Central memory CD8-positive, alpha-beta T cell (primary cell): ENCODE measurements at places on chromosomes 2 and 18.

DNA sequence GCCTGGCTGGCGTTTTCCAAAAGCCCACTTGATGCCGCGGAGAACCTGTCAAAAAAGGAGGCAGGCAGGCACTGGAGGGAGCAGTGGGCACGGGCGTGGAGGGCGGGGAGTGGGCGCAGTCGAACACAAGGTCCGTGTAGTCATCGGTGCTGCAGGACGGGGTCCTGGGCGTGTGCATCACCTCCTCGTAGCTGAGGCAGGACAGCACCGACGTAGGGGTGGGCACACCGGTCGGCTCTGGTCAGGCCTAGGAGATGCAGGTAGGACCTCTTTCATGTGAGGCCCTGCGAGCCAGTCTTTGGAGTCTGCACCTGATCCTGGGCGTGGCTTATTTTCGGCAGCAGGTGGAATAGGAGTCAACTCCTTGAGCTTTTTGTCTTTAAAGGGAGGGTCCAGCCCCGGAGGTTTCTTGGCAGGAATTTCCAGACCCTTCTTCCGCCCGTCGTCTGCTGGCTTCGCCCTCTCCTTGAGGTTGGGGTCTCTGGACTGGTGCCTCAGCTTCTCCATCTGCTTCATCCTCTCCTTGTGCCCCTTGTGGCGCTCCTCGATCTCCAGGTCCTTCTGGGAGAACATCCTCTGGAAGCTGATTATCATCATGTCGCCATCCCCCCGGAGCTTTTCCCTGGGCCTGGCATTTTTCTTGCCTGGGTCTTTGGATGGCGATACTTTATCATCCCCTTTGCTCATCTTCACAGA is 892.5 kb upstream of the LRRTM1 start:
- DNase-seq, result no peak

DNA sequence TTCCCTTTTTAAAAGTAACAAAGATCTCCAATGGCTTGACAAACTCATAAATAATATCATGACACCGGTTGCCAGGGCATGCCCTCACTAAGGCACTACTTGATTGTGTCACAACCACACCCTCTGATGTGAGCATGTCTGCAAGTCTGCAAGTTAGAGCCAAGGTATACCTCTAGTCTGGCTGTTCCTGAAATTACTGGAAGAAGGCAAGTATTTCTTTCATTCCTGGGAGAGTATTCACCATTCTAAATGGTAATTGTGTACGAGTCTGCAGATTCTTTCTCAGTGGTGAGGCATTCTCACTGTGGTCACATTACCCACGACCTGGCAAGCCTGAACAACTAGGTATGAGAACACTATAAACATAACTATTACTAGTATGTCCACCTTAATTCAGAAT is 25.7 kb upstream of the RNU4ATAC start:
- DNase-seq, result no peak

GRCh38 chr2:148812306-148812705 is 62.7 kb upstream of the KIF5C start:
- DNase-seq, result no peak

- no peak for DNase-seq
Observed at GRCh38 chr2:215966274-215966673, 47.1 kb downstream of the MREG start.

- no peak for DNase-seq
Observed at GRCh38 chr18:68482815-68483214, 232.1 kb downstream of the TMX3 start.

GRCh38 chr2:239811111-239811781 is 213.9 kb downstream of the NDUFA10 start:
- DNase-seq, result no peak

- DNase-seq, result no peak
Observed at GRCh38 chr2:129827311-129828090, 152.0 kb upstream of the RAB6C start.

DNA sequence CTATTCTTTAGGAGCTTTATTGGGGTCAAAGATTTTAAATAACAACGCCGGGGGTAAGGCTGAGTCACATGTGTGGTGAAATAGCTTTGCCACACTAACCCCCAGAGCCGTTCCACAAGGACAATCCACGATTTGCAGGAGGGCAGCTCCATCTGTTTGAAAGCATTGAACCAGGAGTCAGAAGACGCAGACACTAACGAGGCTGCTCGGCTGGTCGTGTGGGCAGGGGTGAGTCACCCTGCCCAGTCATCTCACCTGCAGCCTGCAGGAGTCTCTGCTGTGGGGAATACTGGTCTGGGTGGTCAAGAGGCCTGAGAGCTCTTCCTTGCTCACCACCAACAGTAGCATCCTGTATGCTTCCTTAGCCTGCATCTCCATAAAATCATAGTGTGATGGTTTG is 149.2 kb upstream of the NCK2 start:
- no peak for DNase-seq

- DNase-seq, result no peak
Observed at GRCh38 chr18:28331551-28331950, 154.6 kb upstream of the CDH2 start.

DNA sequence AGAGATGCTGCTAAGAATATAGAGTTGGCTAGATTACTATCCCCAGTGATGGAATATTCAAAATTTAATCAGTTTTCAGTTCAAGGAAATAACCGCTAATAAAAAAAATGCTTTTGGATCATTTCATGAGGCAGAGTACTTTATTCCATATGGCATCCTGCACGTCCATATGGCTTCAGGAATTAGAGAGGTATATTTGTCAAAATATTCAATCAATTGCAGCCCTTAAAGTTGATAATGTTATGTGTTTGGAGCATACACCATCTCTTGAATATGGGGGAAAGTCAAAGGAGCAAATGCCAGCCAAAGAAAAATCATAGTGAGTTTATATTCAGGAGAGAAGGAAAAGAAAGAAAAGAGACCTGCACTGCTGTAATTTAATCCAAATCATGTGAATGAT is 266.4 kb downstream of the TMEM182 start:
- DNase-seq, result no peak

DNA sequence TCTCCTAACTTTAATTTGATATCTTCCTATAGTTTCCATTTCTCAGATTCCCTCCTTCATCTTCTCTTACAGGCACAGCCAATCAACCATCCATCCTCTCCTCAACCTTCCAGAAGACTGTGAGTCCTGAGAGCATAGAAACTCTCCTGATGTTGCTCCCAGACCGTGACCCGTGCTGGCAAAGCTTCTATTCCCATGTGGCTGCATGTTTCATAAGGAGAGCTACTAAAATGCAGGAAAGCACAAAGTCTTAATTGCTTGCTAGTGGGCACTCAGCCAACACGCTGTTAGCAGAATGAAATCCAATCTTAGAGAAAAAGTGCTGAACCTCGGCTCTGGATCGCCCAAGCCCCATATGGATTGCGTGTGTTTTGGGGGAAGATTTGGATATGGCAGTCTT is 1244.7 kb upstream of the ZEB2 start:
- no peak for DNase-seq

- no peak for DNase-seq
Observed at GRCh38 chr18:27604583-27604982, 419.5 kb upstream of the CHST9 start.

DNA sequence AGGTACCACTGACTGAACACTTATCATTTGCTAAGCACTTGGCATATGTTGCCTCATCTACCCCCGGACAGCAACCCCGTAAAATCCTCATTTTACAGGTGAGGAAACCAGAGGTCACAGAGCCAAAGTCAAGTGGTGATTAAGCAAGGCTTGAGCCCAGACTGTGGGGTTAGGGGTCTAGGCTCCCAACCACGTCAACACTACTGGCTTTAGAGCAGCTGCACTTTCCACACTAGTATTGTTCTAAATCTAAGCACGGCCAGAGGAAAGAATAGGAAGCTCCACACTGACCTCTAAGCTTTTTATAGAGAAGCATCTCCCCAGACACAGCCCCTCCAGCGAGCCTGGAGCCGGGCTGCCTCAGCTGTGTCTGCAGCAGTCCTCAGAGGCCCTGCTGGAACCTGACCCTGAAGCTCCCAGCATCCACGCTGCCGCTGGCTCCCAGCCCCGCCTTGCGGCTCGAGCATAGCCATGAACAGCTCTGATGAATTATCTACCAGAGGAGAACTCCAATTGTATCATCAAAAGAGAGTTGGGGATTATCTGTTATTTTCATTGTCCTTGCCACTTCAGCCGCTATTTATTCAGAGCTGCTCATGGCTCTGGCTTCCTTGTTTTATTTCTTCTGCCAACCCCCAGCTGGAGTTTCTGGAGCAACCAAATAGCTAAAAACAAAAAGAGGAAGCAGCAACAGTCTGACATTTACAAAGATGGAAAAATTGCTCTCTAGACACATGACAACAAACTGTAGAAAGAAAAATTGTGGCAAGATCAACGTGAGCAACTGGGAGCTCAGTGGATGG is 62.2 kb upstream of the RTN4 start:
- no peak for DNase-seq
